ENCODE measurements at places on chromosomes 5 and 9. TPM values are rescaled to one million over a fixed set of nuclear protein-coding genes. Genes with fewer than 3 reads are reported as not detected.

Gene SPATA31D4
- not detected for total RNA-seq

Gene BSPRY
- total RNA-seq = 6.0 TPM

Gene ANKRD31
- total RNA-seq = 0.28 TPM

Gene FAM78A
- 80.0 TPM for total RNA-seq

Gene LECT2
- not detected for total RNA-seq

Gene KLF4
- 1.5 TPM for total RNA-seq

Gene PCSK1
- total RNA-seq = not detected

Gene HAVCR2
- total RNA-seq = 51.9 TPM

Gene LCN1
- not detected for total RNA-seq

Gene CCDC171
- total RNA-seq = 2.9 TPM

Gene TRIM7
- total RNA-seq = 1.6 TPM

Gene CYSRT1
- 0.53 TPM for total RNA-seq

- H3K4me3 ChIP-seq = no peak overlapping the region
- peaks cover 8% of the 10 kb centered on the region for H3K4me1 ChIP-seq
- H3K36me3 ChIP-seq = no peaks in the 10 kb centered on the region
- DNase-seq = no peak
Observed at GRCh38 chr5:122727112-122727541, 47.8 kb upstream of the SNX2 start.

- no peak overlapping the region for H3K27ac ChIP-seq
- peaks cover 2% of the 10 kb centered on the region for H3K27me3 ChIP-seq
- H3K36me3 ChIP-seq = no peaks in the 10 kb centered on the region
- H3K4me1 ChIP-seq = peaks cover 25% of the 10 kb centered on the region
Observed at GRCh38 chr9:27487128-27487640, 36.9 kb upstream of the IFNK start.

- no peaks in the 10 kb centered on the region for H3K36me3 ChIP-seq
- no peaks in the 10 kb centered on the region for H3K4me1 ChIP-seq
- H3K27ac ChIP-seq = no peak overlapping the region
Observed at GRCh38 chr5:130652176-130652575, 512.9 kb downstream of the HINT1 start.

DNA sequence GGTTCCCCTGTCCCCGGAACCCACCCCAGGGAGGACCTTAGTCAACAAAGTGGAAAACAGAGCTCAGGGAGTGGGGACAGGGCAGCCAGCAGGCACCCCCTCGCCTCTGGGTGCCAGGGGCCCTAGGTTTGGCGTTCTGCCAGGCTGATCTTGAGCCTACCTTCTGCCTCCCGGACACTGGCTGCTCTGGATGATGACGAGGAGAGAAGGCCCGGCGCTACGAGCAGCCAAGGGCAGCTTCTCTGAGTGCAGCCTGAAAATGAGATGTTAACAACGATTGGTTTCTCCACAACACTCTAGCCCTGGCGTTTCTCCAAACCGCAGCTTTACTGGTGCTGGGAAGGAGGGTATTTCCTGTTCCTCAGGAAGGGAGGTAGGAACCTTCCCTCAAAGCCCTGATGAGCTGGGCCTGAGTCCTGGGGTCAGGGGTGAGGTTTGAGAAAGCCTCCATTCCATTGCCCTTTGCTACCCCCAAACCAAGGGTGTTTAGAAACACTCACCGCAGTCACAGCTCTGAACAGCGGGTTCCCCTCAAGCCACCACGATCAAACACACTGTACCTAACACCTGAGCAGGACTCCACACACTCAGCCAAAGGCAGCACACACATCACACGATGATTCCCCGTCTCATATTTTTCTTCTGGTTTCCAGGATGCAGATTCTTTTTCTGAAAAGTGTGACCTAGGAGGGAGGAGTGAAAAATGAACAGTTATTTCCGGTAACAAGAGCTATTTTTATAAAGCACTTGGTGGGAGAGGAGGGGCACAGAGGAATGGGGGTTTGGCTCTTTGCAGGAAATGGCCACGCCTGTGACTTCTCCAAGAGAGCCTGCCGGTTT is at the start of gene STING1:
Gene STING1 (minus strand): TSS at position 709 of the 840 bp plus-strand sequence. CDS start 1,054 bp downstream, outside the sequence.
- peak; percentile 76 for DNase-seq
- H3K4me3 ChIP-seq = peak within 1 kb of the TSS; percentile 89
- H3K27ac ChIP-seq = peak within 1 kb of the TSS; percentile 98
- H3K27me3 ChIP-seq = no peaks in the 10 kb centered on the region

DNA sequence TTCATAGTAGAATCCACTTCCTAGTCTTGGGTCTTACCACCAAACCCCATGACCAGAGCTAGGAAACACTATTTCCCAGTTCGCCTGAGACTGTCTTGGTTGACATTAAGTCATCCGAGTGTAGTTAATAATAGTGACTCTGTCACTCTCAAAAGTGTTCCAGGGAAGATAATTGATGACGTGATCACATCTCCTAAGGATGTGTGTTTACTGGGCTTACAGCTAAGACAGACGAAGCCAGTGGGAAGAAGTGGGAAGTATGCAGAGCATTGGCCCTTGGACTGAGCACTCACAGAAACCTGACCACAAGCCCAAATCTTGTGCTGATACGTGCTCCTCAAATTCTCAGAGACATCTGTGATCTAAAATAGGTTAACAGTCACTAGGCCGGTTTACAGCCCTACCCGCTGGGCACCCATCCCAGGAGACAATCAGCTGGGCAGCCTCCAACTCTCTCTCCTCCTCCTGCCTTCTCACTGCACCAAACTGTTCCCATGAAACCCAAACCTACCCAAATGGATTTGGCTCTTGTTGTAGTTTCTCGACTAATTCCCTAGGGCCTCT is 316.6 kb downstream of the TLE1 start:
- H3K27me3 ChIP-seq = no peaks in the 10 kb centered on the region
- no peaks in the 10 kb centered on the region for H3K4me1 ChIP-seq
- DNase-seq = no peak

- H3K27ac ChIP-seq = no peak overlapping the region
- no peak for DNase-seq
- no peaks in the 10 kb centered on the region for H3K4me1 ChIP-seq
- peaks cover 3% of the 10 kb centered on the region for H3K27me3 ChIP-seq
- H3K36me3 ChIP-seq = no peaks in the 10 kb centered on the region
- H3K4me3 ChIP-seq = no peak overlapping the region
Observed at GRCh38 chr5:160547061-160547460, 125.4 kb downstream of the PTTG1 start.

DNA sequence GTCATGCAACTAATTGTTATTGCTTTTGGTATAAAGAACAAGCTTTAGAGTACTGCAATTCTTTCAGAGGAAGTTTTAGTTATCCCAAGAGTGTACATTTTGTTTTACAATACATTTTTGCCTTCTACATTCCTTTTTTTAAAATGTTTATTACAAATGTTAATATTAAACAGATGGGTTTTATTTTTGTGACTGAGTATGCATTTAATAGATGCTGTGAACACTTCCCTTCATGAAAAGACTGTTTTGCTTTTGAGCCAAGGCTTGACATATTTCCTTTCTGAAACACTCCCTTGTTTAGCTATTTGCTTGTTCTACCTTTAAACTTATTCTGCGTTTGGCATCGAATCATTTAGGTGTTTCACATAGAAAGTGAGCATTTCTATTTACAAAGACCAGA is 14.8 kb upstream of the ZNF474 start:
- H3K4me3 ChIP-seq = no peak overlapping the region
- no peaks in the 10 kb centered on the region for H3K4me1 ChIP-seq
- no peak for DNase-seq

GRCh38 chr5:135110785-135111596 is 77.0 kb upstream of the PITX1 start:
- H3K4me3 ChIP-seq = no peak overlapping the region
- no peaks in the 10 kb centered on the region for H3K36me3 ChIP-seq
- no peaks in the 10 kb centered on the region for H3K4me1 ChIP-seq
- DNase-seq = no peak

DNA sequence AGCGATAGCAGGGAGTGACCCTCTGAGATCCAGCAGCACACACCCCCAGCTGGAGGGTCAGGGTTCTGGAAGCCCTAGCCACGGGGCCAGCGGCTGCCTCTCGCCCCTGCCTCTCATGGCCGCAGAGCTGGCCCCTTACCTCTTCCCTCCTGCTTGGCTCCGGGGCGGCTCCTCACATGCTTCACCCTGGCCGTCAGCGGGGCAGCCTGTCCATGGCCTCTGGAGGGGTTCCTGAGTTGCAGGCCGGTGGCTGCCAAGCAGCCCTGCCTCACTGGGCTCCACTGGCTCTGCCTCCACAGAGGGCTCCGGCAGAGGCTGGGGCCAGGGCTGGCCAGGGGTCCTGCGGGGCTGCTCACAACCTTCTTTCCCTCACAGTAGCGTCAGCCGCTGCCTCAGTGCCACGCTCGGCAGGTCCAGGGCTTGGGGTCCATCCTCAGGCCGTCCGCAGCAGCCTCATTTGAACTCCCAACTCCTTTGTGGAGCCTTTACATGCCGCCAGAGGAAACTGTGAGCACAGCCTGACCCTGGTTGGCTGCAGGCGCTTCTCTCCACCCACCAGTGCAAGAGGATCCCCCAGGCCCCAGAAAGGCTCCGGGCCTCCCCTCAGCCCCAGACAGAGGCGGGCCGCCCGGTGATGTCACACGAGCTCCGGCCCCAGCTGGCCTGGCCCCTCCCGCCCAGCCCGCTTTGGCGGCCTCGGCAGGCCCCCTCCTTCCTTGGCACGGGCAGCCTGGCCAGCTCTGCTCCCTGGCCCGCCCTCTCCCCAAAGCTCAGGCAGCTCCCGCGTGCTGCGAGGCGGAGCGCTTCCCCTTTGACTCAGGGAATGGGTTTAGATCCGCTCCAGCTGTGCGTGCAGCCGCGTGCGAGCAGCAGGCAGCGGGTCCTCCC is at the start of gene ANGPTL2:
Gene ANGPTL2 (minus strand): TSS at position 460 of the 888 bp plus-strand sequence. CDS start 13,904 bp downstream, outside the sequence.
- no peak within 1 kb of the TSS for H3K4me3 ChIP-seq
- peaks cover 69% of the 10 kb centered on the region for H3K27me3 ChIP-seq
- H3K36me3 ChIP-seq = no peaks in the 10 kb centered on the region
- no peak for DNase-seq
- H3K4me1 ChIP-seq = peaks cover 6% of the 10 kb centered on the region

DNA sequence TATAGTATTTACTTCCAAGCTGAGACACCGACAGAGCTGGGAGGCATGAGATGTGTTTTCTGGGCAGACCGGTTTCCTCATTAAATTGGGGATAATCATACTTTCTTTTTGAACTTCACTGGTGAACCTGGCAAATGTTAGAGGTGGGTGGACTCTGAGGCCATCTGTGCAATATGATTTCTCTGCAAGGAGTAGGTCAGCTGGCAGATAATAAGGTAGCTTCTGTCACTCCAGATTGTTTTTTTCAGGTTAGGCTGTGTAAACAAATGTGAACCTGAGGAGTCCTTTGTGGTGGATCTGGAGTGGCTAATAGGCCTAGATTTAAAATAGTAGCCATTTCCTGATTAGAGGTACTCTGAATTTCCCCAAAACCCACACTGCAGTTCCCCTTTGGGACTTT is 75.4 kb upstream of the S1PR3 start:
- DNase-seq = no peak
- H3K36me3 ChIP-seq = peaks cover 6% of the 10 kb centered on the region
- H3K27me3 ChIP-seq = peaks cover 24% of the 10 kb centered on the region
- H3K4me1 ChIP-seq = peaks cover 1% of the 10 kb centered on the region
- no peak overlapping the region for H3K4me3 ChIP-seq

GRCh38 chr9:110532908-110533665 is 46.5 kb downstream of the SVEP1 start:
- no peaks in the 10 kb centered on the region for H3K27me3 ChIP-seq
- no peak overlapping the region for H3K27ac ChIP-seq
- H3K4me1 ChIP-seq = no peaks in the 10 kb centered on the region
- no peak for DNase-seq

DNA sequence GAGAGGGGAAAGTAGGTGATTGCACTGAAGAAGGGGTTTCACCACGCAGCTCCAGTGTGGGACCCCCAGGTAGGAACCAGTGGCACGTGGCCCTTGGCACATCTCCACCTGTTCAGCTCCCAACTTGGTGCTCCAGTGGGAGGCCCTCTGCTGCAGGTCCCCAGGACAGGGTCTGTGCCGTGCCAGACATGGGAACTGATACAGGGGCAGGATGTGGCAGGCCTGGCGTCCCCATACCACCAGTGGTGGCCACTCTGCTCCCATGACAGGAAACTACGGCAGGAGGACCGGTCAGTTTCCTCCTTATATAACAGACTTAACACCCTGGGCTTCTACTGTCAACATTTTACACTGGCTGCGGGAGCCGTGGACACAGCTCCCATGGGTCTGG is 67.3 kb downstream of the PSMB7 start:
- H3K4me1 ChIP-seq = no peaks in the 10 kb centered on the region
- no peaks in the 10 kb centered on the region for H3K27me3 ChIP-seq
- no peak for DNase-seq
- peaks cover 7% of the 10 kb centered on the region for H3K36me3 ChIP-seq

- H3K4me3 ChIP-seq = no peak overlapping the region
- H3K27me3 ChIP-seq = no peaks in the 10 kb centered on the region
- no peak overlapping the region for H3K27ac ChIP-seq
- peaks cover 24% of the 10 kb centered on the region for H3K36me3 ChIP-seq
- DNase-seq = no peak
Observed at GRCh38 chr9:134158753-134159392, 5.5 kb downstream of the RNU6ATAC start.

DNA sequence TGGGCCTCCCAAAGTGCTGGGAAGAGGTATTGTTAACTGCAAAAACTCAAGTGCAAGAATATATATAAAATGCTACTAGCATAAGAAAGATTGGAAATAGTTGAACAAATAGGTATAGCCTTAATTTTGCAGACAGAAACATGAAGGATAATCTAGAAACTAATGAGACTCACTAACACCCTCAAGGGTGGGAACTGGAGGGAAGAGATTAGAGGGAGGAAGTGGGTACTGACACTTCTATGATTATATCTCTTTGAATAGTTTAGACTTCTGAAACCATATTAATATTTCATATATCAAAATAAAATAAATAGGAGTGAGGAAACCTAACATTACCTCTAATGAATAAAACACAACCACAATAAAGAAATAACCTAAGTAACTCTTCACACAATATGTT is 23.0 kb downstream of the AUH start:
- no peak overlapping the region for H3K27ac ChIP-seq
- H3K4me3 ChIP-seq = no peak overlapping the region
- no peaks in the 10 kb centered on the region for H3K27me3 ChIP-seq
- H3K36me3 ChIP-seq = peaks cover 69% of the 10 kb centered on the region
- H3K4me1 ChIP-seq = peaks cover 49% of the 10 kb centered on the region
- DNase-seq = no peak

DNA sequence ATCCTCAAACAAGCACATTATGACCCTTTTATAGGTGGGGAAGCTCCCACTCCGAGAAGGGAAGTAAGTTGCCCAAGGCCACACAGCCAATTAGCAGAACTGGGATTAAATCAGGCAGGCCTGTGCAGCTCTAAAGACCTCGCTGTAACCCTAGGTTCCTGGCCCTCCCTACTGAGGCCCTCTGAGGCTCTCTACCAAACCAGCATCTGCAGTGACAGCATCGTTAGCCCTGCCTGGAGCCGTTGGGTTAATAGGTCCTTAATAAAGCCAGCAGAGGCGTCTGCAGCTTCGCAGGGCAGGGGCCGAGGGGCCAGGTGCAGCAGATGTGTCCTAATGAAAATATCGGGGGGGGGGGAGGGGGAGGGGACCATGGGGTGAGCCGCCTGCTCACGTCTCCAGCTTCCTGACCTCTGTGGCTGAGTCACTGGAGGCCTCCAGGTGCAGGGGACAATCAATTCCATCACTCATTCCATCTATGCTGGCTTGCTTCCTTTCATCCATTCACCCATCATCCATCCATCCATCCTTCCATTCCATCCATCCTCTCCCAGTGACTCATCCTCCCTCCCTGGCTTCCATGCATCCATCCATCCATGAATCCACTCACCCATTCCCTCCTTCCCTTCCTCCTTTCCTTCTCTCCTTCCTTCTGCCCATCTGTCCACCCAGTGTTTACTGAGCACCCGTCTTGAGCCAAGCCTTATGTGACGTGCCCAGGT is 203.9 kb downstream of the C9orf50 start:
- no peak for DNase-seq
- H3K27ac ChIP-seq = no peak overlapping the region
- H3K36me3 ChIP-seq = no peaks in the 10 kb centered on the region
- H3K27me3 ChIP-seq = no peaks in the 10 kb centered on the region
- H3K4me3 ChIP-seq = no peak overlapping the region
